ENCODE measurements at places on chromosomes 5 and 9.
A peak's percentile ranks its signal among the peaks of the same experiment; 100 is the strongest.

DNA sequence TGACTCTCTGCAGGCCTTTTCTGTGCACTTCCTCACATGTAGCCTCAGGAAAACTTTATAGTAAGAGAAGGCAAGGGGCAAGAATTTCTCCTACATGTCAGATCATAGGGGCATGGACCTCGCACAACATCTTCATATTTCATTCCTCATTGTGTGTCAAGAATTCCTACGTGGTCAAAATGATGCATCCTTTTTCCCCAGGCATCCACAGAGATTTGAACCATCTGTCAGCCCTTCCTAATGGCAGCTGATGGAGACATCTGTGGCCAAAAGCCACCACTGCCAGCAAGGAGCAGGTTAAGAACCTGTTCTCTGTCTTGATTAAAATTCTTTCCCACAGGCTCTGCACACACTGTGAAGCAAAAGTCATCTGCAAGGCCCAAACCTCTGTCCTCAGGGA lies 42.5 kb downstream of the MFAP3 start:
- no peak for DNase-seq

DNA sequence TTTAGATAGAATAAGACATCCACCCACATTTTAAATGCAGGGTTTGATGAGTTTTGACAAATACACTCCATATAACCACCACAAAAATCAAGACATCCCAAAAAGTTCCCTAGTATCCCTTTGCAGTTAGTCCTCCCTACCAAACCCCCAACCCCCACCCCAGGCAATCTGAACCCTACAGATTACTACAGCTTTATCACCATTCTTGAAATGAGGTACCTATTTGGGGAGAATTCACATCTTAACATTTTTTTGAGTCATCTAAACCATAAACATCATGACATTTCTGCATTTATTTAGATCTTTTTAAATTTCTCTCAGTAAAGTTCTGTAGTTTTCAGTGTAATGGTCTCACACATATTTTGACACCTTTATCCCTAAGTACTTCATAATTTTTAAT lies 53.9 kb downstream of the PTBP3 start:
- no peak for DNase-seq

- DNase-seq, result no peak
These were observed 81.7 kb upstream of the LRRC70 start for GRCh38 chr5:62496876-62497275.

DNA sequence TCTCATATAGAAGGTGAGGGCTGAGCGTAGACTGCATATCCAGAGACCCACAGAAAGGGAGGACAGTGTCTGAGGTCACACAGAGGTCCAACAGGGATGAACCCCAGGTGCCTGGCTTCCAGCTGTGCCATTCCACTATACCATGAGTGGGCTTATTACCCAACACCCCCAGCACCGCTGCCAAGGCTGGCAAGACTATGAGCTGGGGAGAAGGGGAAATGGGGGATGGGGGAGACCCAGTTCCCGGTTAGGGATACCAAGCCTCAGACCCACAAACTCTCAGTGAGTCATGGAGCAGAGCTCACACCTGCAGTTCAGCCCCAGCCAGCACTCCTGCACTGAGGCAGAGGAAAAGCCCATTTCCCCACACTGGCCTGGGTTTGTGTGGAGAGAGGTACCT lies 106.4 kb downstream of the PSD2 start:
- DNase-seq, result no peak

GRCh38 chr9:83239747-83240146 lies 176.8 kb upstream of the RASEF start:
- peak; percentile 13 for DNase-seq

- no peak for DNase-seq
These were observed 19.9 kb downstream of the GPX3 start for GRCh38 chr5:151040211-151040747.

GRCh38 chr5:142686968-142687367 lies 1.1 kb upstream of the FGF1 start:
- no peak for DNase-seq

DNA sequence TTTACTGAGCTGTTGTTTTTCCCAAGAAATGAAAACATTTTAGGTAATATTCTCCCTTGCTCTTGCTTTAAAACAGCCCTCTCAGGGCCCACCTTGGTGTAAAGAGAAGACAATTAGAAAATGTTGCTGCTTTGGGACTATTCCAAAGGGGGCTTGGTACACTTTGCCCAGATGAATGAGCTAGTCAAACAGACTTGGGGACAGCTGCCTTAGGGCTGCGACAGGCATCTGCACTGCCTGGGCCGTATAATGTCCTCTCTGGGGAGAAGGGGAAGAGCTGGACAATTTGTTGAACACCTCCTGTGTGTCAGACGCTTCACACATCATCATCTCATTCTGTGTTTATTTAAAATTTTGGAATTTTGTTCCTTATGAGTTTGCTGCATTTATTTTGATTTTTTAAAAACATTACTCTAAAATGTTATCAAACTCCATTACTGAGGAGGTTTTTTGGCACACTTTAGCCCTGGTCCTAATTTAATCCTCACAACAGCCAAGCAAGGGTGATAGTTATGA lies 28.8 kb downstream of the C5orf58 start:
- DNase-seq, result no peak

DNA sequence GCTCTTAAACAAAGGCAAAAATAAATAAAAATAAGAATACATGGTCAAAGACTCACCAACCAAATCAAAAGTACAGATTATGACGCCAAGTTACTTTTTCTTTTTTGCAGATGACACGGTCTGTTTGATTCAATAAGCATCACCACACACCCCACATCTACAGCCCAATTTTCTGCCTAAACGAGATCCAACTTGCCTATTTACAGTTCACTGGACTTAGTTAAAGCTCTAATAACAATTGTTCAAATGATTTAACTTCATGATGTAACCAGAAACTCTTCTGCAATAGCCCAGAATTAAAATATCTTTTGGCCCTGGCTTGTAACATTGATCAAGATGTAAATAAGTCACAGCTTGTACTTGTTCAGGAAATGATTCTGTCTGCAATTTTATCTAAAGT lies 590.3 kb upstream of the C9orf72 start:
- DNase-seq, result no peak

- DNase-seq, result no peak
These were observed 12.2 kb upstream of the CSNK1A1 start for GRCh38 chr5:149563466-149563865.

- DNase-seq, result no peak
These were observed 24.7 kb upstream of the UBAC1 start for GRCh38 chr9:135985889-135986288.

DNA sequence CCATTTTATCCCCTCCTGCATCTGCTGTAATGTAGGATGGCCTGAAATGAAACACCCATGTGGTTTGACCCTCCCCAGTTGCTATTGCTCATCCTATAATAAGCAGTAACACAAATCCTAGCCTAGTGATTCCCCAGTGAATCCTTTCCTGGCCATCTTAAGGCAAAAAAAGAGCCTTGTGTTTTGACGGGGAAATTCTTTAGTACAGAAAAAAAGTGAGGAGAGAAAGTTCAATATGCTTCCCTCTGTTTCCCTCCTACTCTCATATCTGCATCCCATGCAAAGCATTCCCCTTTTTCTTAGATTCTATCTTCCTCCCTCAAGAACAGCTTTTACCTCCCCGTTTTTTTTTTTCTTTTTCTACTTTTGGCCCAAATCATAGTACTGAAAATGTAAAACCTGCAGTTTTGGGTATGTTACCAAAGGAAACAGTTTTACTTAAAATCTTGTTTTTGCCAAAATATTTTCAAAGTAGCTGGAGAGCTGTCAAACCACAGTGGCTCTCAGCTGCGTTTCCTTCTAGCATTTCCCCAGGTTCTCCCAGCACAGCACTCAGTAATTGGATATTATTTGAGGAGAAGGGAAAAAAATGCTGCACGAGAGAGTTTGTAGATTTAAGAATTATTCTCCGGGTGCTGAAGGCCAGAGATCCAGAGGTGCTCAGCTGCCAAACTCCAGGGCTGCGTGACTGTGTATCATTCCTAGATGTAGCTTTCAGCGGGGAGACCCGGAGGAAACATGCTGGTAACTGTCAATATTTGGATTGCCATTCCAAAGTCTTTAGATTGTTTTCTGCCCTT lies 321.4 kb downstream of the NPR3 start:
- no peak for DNase-seq

- DNase-seq, result no peak
These were observed 278.2 kb downstream of the SLIT3 start for GRCh38 chr5:169022718-169023117.

GRCh38 chr5:11289733-11290132 lies 528.7 kb upstream of the DAP start:
- DNase-seq, result no peak

DNA sequence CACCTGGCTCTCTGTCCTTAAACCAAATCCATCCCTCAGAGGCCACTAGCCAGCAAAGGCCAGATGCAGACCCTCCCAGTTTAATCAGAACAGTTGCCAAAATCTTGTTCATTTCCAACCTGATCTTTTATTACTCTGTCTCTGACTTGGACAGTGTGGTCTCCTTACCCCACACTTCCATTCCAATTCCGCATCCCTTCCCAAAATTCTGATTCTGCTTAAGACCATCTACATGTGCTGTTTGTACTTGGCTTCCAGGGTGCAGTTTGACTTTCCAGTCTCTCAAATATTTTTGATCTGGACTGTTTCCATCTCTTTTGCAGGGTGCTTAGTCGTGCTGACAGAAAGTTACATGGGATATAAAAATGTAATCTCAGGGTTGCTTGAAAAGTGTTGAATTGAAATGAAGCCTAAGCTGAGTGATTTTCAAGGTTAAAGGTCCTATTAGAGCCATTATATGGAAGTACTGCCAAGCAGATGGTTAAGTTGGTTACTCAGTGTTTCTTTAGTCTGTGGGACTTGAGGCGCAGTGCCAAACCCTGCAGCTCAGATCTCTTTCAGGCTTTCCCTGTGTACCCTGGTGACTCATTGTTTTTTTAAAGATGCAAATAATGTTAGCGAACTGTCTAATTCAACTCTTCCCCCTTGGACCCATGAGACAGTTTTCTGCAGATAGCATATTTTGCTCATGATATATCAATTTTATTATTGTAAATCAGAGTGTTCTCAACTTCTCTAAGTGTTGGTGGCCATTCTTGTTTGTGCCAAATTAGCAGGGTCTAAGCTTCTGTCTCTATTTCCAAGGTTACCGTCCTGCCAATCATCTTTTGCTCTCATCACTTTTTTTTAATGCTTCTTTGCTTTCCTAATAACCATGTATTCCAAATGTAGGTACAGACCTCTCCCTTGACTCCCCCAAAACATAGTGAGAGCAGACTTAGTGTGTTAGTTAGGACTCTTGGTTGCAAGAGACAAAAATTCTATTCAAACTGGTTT lies 18.2 kb upstream of the DCP2 start:
- DNase-seq, result peak; percentile 25

- DNase-seq, result no peak
These were observed 6.4 kb downstream of the CEMIP2 start for GRCh38 chr9:71761938-71762353.

DNA sequence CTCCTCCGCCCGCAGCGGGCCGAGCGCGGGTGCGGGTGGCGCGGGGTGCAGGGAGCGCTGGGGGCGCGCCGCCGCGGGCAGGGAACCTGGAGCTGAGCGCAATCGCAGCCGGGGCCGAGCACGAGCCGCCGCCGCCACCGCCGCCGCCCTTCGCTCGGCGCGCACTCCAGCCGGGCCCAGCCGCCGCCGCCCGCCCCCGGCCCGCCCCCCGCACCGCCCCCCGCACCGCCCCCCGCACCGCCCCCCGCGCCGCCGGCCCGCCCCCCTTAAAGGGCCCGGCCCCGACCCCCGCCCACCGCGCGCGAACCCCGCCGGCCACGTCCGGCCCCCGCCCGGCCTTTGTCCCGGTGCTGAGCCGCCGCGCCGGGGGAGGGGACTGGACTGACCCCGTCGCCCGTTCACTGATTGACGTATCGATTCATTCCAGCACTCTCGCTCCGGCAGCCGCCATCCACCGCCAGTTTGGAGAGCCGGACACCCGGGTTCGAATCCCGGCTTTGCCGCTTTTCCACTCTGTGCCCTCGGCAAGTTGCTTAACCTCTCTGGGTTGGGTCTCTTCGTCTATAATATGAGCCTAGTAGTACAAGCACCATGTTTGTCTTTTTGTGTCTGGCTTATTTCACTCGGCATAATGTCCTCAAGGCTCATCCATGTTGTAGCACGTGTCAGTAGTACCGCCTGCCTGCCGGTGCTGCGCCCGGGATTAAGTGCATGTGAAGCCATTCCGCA lies at the start of gene SH3PXD2B:
Gene SH3PXD2B, minus strand, starts transcription at position 168 of the 729 bp plus-strand sequence. CDS start 173 bp downstream, outside the sequence.
- peak; percentile 72 for DNase-seq

- DNase-seq, result no peak
These were observed 17.9 kb downstream of the HMMR start for GRCh38 chr5:163478126-163478981.

- peak; percentile 61 for DNase-seq
These were observed 14.3 kb downstream of the ARHGAP26 start for GRCh38 chr5:142784401-142784955.

- DNase-seq, result no peak
These were observed 8.6 kb downstream of the AGPAT2 start for GRCh38 chr9:136678624-136679023.

DNA sequence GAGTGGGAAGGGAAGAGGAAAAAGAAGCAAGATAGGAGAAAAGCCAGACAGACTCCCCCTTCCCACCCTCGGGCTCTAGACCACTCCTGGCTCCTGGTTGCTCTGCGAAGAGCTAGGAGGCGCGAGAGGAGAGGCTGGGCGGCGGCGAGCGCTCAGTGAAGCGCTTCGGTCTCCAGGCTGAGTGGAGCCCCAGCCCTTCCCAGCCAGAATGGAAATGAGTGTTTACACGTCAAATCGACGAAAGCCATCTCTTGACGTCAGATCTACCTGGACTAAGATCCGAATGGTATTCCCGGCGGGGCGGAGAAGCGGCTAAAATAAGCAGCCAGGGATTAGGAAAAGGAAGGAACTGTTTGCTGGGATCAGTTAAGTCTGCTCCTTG lies at the start of gene PCSK1:
Gene PCSK1, minus strand, starts transcription at position 183 of the 382 bp plus-strand sequence. CDS start 206 bp downstream, outside the sequence.
- no peak for DNase-seq

- no peak for DNase-seq
These were observed 26.4 kb downstream of the SLC6A7 start for GRCh38 chr5:150215979-150216944.

GRCh38 chr5:80185095-80185494 lies 70.8 kb downstream of the SERINC5 start:
- DNase-seq, result no peak

DNA sequence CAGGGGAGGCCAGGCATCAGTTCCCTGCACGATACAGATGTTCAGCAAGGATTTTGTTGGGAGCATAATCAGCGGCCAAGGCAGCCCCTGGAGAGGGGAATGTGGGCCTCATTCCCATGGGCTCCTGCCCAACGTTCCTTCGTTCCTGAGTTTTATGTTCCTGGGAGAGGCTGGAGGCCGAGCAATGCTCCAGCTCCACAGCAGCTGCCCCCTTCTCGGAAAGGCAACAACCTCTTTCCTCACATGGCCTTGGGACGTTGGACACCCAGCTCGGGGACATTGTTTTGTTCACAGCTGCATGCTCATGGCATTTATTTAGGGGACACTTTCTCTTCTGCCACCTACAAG lies 63.8 kb upstream of the COL15A1 start:
- no peak for DNase-seq

DNA sequence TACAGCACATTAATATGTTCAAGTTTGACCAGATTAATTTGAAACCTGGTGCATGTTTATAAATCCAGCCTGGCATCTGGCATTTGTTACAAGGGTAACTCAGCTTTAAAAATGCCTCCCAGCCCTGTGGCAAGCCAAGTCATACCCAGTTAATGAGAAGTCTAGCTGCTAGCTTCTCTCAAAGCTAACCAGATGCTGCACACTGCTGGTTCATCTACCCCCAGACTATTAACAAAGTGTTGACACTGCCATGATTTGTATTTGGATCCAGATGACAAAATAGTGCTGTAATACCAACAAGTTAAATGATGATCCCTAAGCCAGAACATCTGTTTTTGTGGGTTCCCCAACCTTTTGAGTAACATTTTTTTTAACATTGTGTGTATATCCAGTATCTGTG lies 573.7 kb upstream of the DAB2 start:
- no peak for DNase-seq

GRCh38 chr5:14331386-14331781 lies 188.2 kb downstream of the TRIO start:
- DNase-seq, result peak; percentile 69

All from NB4 (cell line).